ENCODE measurements at places on chromosomes 7 and 10. TPM values are rescaled to one million over a fixed set of nuclear protein-coding genes. Genes with fewer than 3 reads are reported as not detected.

Gene SNX13
- 37.5 TPM for total RNA-seq

Gene CBX3
- total RNA-seq, result 105 TPM

Gene HUS1
- 9.8 TPM for total RNA-seq

Gene ANXA8L1
- total RNA-seq, result not detected

Gene UNCX
- total RNA-seq, result not detected

Gene OIT3
- total RNA-seq, result under 0.01 TPM

Gene RAB19
- not detected for total RNA-seq

Gene GFRA1
- total RNA-seq, result 6.3 TPM

Gene ZNRF2
- 7.9 TPM for total RNA-seq

Gene PIK3CG
- not detected for total RNA-seq

Gene ACTR3C
- 0.50 TPM for total RNA-seq

Gene LHFPL3
- total RNA-seq, result not detected

Gene POU6F2
- total RNA-seq, result under 0.01 TPM

Gene ZNF248
- 10.3 TPM for total RNA-seq

Gene ITIH5
- total RNA-seq, result 49.3 TPM

Gene COL13A1
- 6.4 TPM for total RNA-seq

Gene ZFAND4
- 9.6 TPM for total RNA-seq

Gene AZGP1
- not detected for total RNA-seq

Gene PON1
- not detected for total RNA-seq

Gene DCLRE1A
- total RNA-seq, result 9.4 TPM

Gene HDAC9
- total RNA-seq, result 3.6 TPM

Gene ZNF789
- total RNA-seq, result 4.8 TPM

Gene ZNF804B
- not detected for total RNA-seq

Gene ZPBP
- total RNA-seq, result not detected

Gene XPNPEP1
- 93.5 TPM for total RNA-seq

Gene TWIST1
- 31.2 TPM for total RNA-seq

Gene WDR86
- total RNA-seq, result 1.0 TPM

Gene PHKG1
- 1.3 TPM for total RNA-seq

Gene RHOBTB1
- total RNA-seq, result 19.8 TPM

Gene MPP7
- total RNA-seq, result 0.99 TPM

All from fibroblast of lung (primary cell).